ENCODE measurements at places on chromosomes 13 and 19.
A peak's percentile ranks its signal among the peaks of the same experiment; 100 is the strongest.

- no peak for DNase-seq
These were observed 27.3 kb downstream of the TMEM255B start for GRCh38 chr13:113786262-113786841.

DNA sequence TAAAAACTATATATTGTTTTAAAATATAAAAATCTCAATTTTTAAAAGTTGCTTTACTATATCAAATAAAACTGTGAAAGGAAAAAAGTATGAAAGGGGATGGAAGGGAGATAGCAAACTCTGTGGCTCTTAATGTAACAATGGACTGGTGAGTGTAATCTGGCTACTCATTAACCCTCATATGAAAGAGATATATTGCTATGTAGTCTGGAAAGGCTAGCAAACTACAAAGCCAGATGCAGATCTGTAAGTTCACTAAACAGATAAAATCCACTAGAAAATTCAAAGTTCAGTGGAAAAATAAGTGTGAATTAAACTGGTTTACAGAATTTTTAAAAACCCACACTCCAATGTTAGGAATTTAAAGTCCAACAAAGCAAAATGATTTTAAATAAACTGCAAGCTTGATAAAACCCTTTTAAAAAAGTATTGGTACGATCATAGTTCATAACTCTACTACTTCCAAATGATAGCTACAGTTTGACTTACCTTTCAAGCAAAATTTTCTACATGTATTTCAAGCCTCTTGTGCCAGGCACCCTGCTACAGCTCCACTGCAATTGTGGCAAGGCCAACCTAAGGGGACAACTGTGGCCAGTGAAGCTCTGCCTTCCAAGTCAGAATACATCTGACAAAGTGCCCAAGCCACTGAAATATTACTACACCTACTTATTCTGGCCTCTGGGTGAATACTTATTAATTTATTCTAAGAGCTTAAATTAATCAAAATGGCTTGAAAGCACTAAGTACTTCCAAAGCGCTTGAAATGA lies 647 bp upstream of the ELF1 start:
- DNase-seq = no peak

DNA sequence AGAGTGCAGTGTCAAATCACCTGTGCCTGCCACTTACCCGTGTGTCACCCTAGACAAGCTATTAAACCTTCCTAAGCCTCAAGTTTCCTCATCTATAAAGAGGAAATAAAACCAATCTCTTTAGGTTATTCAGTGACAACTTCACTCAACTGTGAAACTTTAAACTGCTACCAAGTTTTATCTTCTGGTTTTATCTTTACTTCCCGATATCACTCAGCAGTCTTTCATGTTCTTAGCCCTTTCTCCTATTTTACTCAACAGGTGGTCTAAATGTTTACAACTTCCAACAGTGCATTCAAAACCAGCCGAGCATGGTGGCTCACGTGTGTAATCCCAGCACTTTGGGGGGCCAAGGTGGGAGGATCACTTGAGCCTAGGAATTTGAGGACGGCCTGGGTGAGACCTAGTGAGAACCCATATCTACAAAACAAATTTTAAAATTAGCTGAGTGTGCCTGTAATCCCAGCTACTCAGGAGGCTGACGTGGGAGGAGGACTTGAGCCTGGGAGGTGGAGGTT lies 59.6 kb downstream of the GPALPP1 start:
- DNase-seq = no peak

- DNase-seq = peak; percentile 85
These were observed 18.5 kb downstream of the LYPD3 start for GRCh38 chr19:43446746-43447489.

GRCh38 chr13:73607489-73608156 lies 526.6 kb downstream of the KLF12 start:
- no peak for DNase-seq

DNA sequence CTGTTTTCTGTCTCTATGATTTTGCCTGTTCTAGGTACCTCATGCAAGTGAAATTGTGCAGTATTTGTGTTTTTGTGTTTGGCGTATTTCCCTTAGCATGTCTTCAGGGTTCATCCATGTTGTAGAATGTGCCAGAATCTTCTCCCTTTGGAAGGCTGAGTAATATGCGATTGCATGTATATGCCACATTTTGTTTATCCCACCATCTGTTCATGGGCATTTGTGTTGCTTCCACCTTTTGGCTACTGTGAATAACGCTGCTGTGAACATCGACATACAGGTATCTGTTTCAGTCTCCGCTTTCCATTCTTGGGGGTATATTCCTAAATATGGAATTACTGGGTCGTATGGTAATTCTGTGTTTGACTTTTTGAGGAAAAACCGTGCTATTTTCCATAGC lies 190.0 kb downstream of the ATP8A2 start:
- DNase-seq = no peak

- no peak for DNase-seq
These were observed 64.4 kb downstream of the B3GLCT start for GRCh38 chr13:31264151-31264550.
